ENCODE measurements at places on chromosomes 3 and 15. TPM values are rescaled to one million over a fixed set of nuclear protein-coding genes. Genes with fewer than 3 reads are reported as not detected.

Gene GOLGA6D
- total RNA-seq: not detected

Gene TGM5
- not detected for total RNA-seq

Gene SNAPC5
- 15.1 TPM for total RNA-seq

Gene SIN3A
- total RNA-seq: 169 TPM

Gene GOLGA8J
- 0.50 TPM for total RNA-seq

Gene UBR1
- 42.4 TPM for total RNA-seq

Gene MB21D2
- 10.1 TPM for total RNA-seq

Gene GP9
- 3.8 TPM for total RNA-seq

Gene IGSF10
- not detected for total RNA-seq

DNA sequence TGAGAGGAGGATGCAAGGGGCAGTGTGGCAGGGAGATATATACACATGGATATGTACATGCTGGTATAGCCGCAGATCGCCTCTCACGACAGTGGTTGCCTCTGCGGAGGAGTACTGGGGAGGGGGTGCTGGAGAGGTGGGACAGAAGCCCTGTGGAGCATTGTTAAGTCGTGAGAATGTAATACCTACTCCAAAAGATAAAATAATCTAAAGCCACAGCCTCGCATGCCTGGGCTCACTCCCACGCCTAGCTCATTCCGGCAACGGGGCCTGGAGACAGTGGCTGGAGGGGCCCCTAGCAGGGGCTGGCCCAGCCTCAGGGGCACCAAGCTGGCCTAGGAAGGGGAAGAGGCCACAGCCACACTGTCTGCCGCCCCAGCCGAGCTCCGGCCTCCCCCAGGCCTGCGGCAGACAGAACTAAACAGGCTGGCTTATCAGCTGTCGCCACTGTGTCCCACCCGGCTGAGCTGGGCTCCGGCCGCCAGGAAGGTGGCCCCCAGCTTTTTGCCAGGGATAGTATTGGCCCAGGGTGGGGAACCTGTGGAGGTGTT, 65.1 kb upstream of the LCTL start:
- H3K4me3 ChIP-seq: no peak overlapping the region
- no peak overlapping the region for H3K27ac ChIP-seq
- H3K4me1 ChIP-seq: no peaks in the 10 kb centered on the region
- H3K27me3 ChIP-seq: peaks cover 25% of the 10 kb centered on the region
- DNase-seq: no peak
- no peaks in the 10 kb centered on the region for H3K36me3 ChIP-seq

- H3K36me3 ChIP-seq: no peaks in the 10 kb centered on the region
- DNase-seq: no peak
- H3K4me3 ChIP-seq: no peak overlapping the region
- H3K27me3 ChIP-seq: peaks cover 8% of the 10 kb centered on the region
- no peak overlapping the region for H3K27ac ChIP-seq
Measured at GRCh38 chr3:178551916-178552321, 15.7 kb downstream of the KCNMB2 start.

- H3K4me1 ChIP-seq: peaks cover 8% of the 10 kb centered on the region
- H3K36me3 ChIP-seq: peaks cover 2% of the 10 kb centered on the region
- no peak overlapping the region for H3K4me3 ChIP-seq
- DNase-seq: no peak
Measured at GRCh38 chr3:114469070-114469469, 175.2 kb downstream of the TIGIT start.

GRCh38 chr3:18252578-18252977, 172.6 kb downstream of the SATB1 start:
- no peak overlapping the region for H3K4me3 ChIP-seq
- no peak overlapping the region for H3K27ac ChIP-seq
- peaks cover 22% of the 10 kb centered on the region for H3K27me3 ChIP-seq

GRCh38 chr15:87732976-87733375, 523.6 kb downstream of the NTRK3 start:
- peaks cover 7% of the 10 kb centered on the region for H3K4me1 ChIP-seq
- no peak overlapping the region for H3K4me3 ChIP-seq
- no peak for DNase-seq
- no peak overlapping the region for H3K27ac ChIP-seq
- H3K27me3 ChIP-seq: peaks cover 13% of the 10 kb centered on the region
- H3K36me3 ChIP-seq: no peaks in the 10 kb centered on the region

- no peak overlapping the region for H3K4me3 ChIP-seq
- H3K27me3 ChIP-seq: no peaks in the 10 kb centered on the region
- no peaks in the 10 kb centered on the region for H3K36me3 ChIP-seq
- peak overlapping the region; percentile 76 for H3K27ac ChIP-seq
Measured at GRCh38 chr15:64515196-64515595, 54.8 kb downstream of the ZNF609 start.

DNA sequence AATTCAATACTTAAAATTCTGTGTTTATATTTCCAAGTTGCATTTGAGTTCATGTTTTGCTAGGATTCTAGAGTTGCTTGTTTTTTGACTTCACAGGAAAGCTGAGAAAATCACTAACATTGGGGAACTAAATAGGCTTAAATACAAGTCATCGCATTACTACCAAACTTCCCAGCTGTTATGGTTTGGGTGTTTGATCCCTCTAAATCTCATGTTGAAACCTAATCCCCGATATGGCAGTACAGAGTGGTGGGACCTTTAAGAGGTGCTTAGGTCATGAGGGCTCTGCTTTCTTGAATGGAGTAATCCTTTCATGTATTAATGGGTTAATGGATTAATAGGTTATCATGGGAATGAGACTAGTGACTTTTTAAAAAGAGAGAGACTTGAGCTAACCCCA, 77.2 kb upstream of the ARPP21 start:
- H3K27me3 ChIP-seq: no peaks in the 10 kb centered on the region
- no peak overlapping the region for H3K27ac ChIP-seq
- H3K4me3 ChIP-seq: no peak overlapping the region
- no peak for DNase-seq
- H3K4me1 ChIP-seq: no peaks in the 10 kb centered on the region

DNA sequence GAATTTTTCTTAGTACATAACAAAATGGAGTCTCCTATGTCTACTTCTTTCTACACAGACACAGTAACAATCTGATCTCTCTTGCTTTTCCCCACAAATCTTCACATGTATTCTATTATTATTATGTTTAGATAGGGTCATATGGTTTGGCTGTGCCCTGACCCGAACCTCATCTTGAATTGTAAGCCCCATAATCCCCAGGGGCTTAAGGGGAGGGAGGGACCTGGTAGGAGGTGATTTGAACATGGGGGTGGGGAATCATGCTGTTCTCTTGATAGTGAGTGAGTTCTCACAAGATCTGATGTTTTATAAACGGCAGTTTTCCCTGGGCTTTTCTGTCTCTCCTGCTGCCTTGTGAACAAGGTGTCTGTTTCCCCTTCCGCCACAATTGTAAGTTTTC, 86.7 kb upstream of the SELENOK start:
- H3K4me3 ChIP-seq: no peak overlapping the region
- H3K4me1 ChIP-seq: no peaks in the 10 kb centered on the region
- H3K27ac ChIP-seq: no peak overlapping the region
- peaks cover 5% of the 10 kb centered on the region for H3K27me3 ChIP-seq
- H3K36me3 ChIP-seq: peaks cover 8% of the 10 kb centered on the region

- DNase-seq: no peak
- H3K4me3 ChIP-seq: no peak overlapping the region
- H3K27ac ChIP-seq: no peak overlapping the region
- no peaks in the 10 kb centered on the region for H3K4me1 ChIP-seq
- no peaks in the 10 kb centered on the region for H3K27me3 ChIP-seq
Measured at GRCh38 chr3:170081079-170081741, 43.4 kb downstream of the GPR160 start.

DNA sequence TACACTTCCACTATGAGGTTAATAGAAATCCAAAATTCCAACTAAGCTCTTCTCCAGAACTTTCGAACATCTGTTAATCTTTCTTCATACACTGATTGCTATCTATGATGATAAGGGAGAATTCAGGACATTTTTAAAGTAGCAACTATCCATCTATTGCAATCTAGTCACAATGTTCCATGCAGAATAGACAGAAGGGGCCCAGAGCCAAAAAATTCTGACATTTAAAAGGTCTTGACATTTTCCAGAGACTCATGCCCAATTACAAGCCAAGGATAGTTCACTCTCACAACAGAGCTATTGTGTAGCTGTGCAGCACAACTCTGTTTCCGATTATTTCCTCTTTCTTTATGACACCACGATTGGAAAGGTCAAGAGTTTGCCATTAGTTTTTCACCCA, 999.7 kb upstream of the ALCAM start:
- H3K36me3 ChIP-seq: no peaks in the 10 kb centered on the region
- H3K27ac ChIP-seq: no peak overlapping the region
- no peaks in the 10 kb centered on the region for H3K4me1 ChIP-seq
- no peak overlapping the region for H3K4me3 ChIP-seq
- DNase-seq: no peak

DNA sequence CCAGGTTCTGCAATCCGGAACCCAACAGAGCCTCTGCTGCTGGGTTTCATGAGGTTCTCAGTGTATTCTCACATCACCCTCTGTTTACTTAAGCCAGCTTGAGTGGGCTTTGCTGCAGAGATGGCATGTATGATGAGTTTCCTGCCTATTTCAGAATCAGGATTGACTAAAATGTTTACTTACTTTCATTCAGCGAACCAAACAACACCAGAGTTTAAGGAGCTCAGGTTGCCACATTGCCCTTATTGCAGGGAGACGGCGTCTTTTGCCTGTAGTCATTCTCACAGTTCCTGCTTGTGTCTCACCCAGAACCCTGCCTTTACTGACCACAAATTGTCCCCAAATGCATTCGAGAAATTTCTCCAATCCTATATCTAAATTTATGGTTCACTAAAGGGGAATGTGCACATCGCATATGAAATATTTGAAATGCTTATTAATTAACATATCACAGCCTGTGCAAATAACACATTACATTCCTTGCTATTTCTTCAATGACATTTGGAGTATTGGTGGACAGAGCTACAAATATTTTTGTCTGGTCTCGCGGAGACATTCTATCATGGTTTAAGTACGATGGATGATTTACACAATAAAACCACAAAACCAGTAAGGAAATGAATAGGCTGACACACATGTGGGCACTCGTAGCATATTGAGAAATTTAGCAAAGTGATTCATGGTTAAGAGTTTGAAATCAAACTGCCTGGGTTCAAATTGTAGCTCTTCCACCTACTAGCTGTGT, 377.2 kb upstream of the CFAP20DC start:
- H3K27me3 ChIP-seq: no peaks in the 10 kb centered on the region
- no peaks in the 10 kb centered on the region for H3K36me3 ChIP-seq
- peak overlapping the region; percentile 98 for H3K27ac ChIP-seq
- peaks cover 45% of the 10 kb centered on the region for H3K4me1 ChIP-seq
- no peak for DNase-seq

GRCh38 chr3:53949541-53949940, 57.9 kb upstream of the SELENOK start:
- DNase-seq: no peak
- H3K4me3 ChIP-seq: no peak overlapping the region
- peaks cover 9% of the 10 kb centered on the region for H3K27me3 ChIP-seq
- H3K4me1 ChIP-seq: no peaks in the 10 kb centered on the region

DNA sequence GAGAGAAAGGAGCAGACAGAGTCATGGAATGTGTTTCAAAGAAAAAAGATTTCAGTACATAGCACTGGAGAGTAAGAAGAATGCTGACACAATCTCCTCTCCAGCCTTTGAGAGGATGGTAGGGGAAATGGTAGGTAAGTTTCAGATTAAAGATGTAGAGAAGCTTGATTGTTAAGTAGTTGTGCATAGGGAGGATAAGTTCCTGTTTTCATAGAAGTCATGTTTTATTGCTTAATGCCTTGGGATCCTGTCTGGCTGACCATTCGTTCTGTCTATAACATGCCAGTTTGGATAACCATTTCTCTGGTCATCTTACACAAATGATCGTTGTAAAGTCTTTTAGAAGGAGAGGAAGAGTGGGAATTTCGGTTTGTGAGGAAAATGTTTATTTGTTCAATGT, 95.7 kb upstream of the IGSF10 start:
- no peak overlapping the region for H3K27ac ChIP-seq
- H3K36me3 ChIP-seq: no peaks in the 10 kb centered on the region
- no peaks in the 10 kb centered on the region for H3K4me1 ChIP-seq
- H3K27me3 ChIP-seq: peaks cover 4% of the 10 kb centered on the region
- peak overlapping the region; percentile 1 for H3K4me3 ChIP-seq

- no peaks in the 10 kb centered on the region for H3K36me3 ChIP-seq
- H3K4me3 ChIP-seq: no peak overlapping the region
- no peaks in the 10 kb centered on the region for H3K27me3 ChIP-seq
- H3K27ac ChIP-seq: peak overlapping the region; percentile 90
- H3K4me1 ChIP-seq: peaks cover 61% of the 10 kb centered on the region
- DNase-seq: no peak
Measured at GRCh38 chr15:85475317-85475701, 94.9 kb downstream of the AKAP13 start.

DNA sequence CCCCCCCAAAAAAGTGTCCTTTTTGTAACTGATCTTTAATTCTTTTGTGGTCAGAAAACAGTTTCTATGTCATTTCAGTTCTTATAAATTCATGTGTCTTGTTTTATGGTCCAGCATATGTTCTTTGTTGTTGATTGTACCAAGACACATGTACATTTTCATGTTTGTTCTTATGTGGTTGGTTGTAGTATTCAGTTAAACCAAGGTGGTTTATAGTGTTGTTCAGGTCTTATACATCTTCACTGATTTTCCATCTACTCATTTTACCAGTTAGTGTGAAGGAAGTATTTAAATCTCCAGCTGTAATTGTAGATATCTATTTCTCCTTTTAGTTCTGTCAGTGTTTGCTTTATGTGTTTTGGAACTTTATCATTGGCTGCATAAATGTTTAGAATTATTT, 24.0 kb downstream of the MEF2A start:
- no peak for DNase-seq
- peaks cover 2% of the 10 kb centered on the region for H3K36me3 ChIP-seq
- no peaks in the 10 kb centered on the region for H3K27me3 ChIP-seq
- no peak overlapping the region for H3K4me3 ChIP-seq

DNA sequence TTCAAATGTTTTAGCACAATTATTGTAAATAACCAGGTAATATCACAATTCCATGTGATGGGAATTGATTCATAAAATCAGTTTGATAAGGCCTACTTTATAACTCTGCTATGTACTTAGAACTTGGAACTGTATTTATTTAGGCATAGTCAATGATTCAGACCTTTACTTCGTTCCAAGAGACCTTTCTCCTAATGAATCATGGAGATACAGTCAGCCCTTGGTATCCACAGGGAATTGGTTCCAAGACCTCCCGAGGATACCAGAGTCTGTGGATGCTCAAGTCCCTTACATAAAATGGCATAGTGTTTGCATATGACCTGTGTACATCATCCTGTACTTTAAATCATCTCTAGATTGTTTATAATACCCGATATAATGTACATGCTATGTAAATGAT, 60.8 kb upstream of the UMPS start:
- H3K4me3 ChIP-seq: no peak overlapping the region
- peaks cover 4% of the 10 kb centered on the region for H3K27me3 ChIP-seq
- no peak overlapping the region for H3K27ac ChIP-seq
- H3K36me3 ChIP-seq: peaks cover 7% of the 10 kb centered on the region
- DNase-seq: no peak

GRCh38 chr3:16419640-16420241, 93.8 kb downstream of the RFTN1 start:
- H3K4me1 ChIP-seq: peaks cover 28% of the 10 kb centered on the region
- H3K4me3 ChIP-seq: no peak overlapping the region
- no peak for DNase-seq
- peaks cover 11% of the 10 kb centered on the region for H3K36me3 ChIP-seq

GRCh38 chr3:55564726-55565125, 77.6 kb upstream of the WNT5A start:
- H3K27ac ChIP-seq: no peak overlapping the region
- no peak overlapping the region for H3K4me3 ChIP-seq
- no peaks in the 10 kb centered on the region for H3K27me3 ChIP-seq
- no peak for DNase-seq
- no peaks in the 10 kb centered on the region for H3K36me3 ChIP-seq

GRCh38 chr3:179726075-179726699, 73.3 kb downstream of the USP13 start:
- no peaks in the 10 kb centered on the region for H3K27me3 ChIP-seq
- H3K4me1 ChIP-seq: peaks cover 3% of the 10 kb centered on the region
- no peak for DNase-seq
- no peak overlapping the region for H3K4me3 ChIP-seq
- H3K36me3 ChIP-seq: peaks cover 13% of the 10 kb centered on the region
